ENCODE measurements at places on chromosomes 3 and 15. TPM values are rescaled to one million over a fixed set of nuclear protein-coding genes. Genes with fewer than 3 reads are reported as not detected.
A peak's percentile ranks its signal among the peaks of the same experiment; 100 is the strongest.

Gene MUC4
- not detected for total RNA-seq

Gene ACKR2
- not detected for total RNA-seq

Gene PHLDB2
- 122 TPM for total RNA-seq

Gene ITIH4
- total RNA-seq, result 0.68 TPM

Gene CYP1A2
- not detected for total RNA-seq

Gene CD86
- total RNA-seq, result not detected

Gene COX17
- total RNA-seq, result 81.9 TPM

Gene LMAN1L
- total RNA-seq, result not detected

DNA sequence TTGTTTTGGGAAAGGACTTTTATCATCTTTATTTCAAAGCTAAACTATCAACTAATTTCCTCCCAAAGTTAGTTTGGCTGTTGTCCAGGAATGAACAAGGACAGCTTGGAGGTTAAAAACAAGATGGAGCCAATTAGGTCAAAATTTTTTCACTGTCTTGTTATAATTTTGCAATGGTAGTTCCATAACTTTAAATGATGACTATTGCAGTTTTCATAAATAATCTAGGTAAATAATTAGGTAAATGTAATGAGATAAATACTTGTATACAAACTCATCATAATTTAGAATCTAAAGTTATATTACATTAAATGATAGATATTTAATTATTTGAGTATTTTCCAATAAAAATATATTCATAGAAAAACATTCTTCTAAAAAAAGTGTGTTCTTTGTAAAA lies 68.3 kb upstream of the DAZL start:
- no peak for DNase-seq

GRCh38 chr15:42072141-42072685 lies 22.1 kb downstream of the PLA2G4D start:
- no peak for DNase-seq

GRCh38 chr3:78957456-78957855 lies 810.3 kb downstream of the ROBO1 start:
- DNase-seq, result peak; percentile 27

- DNase-seq, result no peak
These were observed 349.0 kb downstream of the MCTP2 start for GRCh38 chr15:94580211-94580885.

DNA sequence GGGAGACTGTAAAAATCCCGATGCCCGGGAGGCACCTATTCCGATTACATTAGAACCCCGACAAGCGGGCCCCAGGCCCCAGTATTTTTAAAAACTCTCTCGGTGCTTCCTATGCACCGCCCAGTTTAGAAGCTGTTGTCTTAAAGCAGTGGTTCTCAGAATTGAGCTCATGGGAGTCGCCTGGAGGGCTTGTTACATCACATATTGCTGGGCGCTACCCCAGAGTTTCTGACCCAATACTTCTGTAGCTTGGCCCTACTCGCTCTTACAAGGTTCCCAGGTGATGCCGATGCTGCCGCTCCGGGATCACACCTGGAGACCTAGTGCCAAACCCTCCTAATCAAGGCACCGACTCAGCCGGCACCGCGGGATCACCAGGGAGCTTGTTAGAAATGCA lies 35.2 kb downstream of the CPN2 start:
- DNase-seq, result peak; percentile 57

GRCh38 chr3:3196148-3196861 lies 16.8 kb upstream of the CRBN start:
- peak; percentile 10 for DNase-seq

GRCh38 chr15:28123408-28124023 lies 24.4 kb upstream of the OCA2 start:
- peak; percentile 57 for DNase-seq

- DNase-seq, result peak; percentile 70
These were observed at the start of gene PLAAT1 for GRCh38 chr3:193240850-193241706. PLAAT1 (plus strand) TSS chr3:193241222; CDS start chr3:193255651, 14,429 bp downstream.

DNA sequence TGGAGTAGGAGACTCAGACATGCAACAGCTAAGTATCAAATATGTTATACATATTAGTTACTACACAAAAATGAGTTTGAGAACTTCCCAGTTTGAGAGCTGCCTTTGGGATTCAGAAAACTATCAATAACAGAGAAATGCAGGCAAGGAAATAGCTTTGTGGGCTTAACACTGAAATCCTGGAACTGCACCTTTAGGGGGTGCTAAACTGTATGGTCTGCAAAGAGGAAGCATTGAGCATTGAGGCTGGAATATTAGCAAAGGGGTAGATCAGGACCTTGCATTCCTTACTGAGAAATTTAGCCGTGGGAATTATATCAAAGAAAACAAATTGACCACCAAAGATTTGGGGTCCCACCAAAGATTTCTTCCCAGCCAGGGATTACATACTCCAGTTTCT lies 580.0 kb downstream of the ZNF385D start:
- DNase-seq, result no peak

GRCh38 chr3:37625690-37626360 lies 235.9 kb upstream of the CTDSPL start:
- peak; percentile 55 for DNase-seq

Data from RPMI7951 (cell line).